ENCODE measurements at places on chromosomes 16 and 17.

DNA sequence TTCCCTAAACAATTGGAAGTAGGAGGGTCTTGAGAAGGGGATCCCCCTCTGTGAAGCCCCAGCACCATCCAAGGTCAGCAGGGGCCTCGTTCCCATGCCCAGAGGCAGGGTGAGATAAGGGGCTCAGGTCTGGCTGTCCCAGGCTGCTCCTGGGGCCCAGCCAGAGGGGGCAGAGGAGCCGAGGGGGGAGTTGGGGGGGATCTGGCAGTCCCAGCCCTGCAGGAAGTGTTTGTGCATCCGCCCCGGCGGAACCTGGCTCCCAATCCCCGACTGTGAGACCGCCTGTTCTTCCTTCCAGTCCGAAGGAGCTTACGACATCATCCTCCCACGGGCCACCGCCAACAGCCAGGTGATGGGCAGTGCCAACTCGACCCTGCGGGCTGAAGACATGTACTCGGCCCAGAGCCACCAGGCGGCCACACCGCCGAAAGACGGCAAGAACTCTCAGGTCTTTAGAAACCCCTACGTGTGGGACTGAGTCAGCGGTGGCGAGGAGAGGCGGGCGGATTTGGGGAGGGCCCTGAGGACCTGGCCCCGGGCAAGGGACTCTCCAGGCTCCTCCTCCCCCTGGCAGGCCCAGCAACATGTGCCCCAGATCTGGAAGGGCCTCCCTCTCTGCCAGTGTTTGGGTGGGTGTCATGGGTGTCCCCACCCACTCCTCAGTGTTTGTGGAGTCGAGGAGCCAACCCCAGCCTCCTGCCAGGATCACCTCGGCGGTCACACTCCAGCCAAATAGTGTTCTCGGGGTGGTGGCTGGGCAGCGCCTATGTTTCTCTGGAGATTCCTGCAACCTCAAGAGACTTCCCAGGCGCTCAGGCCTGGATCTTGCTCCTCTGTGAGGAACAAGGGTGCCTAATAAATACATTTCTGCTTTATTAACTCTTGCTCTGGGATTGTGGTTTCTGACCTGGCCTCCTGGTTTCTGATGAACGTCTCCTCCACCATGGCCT lies 14.9 kb downstream of the GPRC5C start:
- DNase-seq, result no peak

DNA sequence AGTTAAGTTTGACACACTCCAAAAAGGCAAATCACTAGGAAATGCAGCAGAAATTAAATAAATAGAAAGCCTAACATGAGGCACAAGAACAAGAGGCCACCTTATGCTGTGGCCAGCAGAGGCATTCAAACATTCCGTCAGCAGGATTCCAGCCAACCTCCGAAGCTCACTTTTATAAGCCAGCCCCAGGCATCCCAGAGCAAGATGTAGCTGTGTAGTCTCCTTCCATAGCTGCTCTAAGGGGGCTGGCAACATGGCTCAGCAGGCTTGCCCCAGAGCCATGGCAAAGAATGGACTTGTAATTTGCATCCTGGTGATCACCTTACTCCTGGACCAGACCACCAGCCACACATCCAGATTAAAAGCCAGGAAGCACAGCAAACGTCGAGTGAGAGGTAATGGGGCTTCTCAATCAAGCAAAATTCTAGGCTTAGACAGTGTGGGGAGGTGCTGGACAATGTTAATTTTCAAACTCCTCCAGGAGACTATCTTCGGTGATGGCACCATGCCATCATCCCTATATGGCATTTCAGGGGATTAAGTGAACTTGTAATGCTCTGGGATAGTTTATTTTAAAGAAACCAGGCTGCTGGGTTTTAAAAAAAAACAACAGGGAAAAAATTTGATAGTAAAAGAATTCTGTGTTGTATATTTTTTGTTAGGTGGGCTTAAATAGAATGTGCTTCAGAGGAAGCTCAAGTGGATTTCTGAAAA lies at the start of gene CLEC3A:
Gene CLEC3A, plus strand, starts transcription at position 202 of the 714 bp plus-strand sequence. Its CDS starts 79 bp downstream, at position 281.
- no peak for DNase-seq

DNA sequence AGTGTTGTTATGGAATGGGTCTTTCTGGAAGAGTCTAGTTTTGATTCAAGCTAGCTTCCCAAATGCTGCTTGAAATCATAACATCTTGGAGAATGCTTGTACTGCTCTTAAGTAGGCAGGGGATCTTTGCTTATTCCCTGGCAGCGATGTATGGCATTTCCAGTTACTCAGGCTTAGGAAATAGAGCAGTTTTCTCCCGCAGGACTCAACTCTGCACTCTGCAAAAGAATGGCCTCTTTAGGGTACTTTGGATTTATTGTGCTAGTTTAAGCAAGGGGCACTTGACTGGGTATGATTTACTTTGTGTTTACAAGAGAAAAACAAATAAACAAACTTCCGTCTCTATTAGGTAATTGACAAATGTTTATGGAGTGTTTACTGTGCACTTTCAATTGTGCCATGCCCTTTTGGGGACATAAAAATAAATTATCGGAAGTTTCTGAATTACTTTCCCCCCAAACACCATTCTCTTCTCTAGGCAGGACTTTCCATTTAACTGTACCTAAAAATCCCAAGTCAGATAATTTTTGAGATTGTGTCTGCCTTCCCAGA lies 164.0 kb downstream of the MAP2K6 start:
- no peak for DNase-seq

DNA sequence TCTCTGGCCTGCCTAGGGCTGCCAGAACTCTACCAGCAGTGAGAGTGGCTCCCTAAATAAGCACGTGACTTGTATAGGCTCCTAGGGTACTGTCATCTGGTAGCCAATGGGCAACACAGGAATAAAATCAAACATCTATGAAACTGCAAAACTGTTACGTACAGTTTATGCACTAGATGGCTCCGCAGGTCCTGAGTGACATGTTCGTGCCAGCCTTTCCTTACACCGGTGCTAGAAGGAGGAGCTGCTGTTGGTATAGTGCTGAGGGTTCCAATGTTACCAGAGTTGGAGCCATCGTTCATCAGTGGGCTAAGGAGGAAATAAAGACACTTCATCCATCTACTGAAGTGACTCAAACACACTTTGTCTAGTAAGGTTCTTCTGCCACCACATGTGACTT lies 63.2 kb upstream of the TRAP1 start:
- DNase-seq, result no peak

- no peak for DNase-seq
Measured at GRCh38 chr17:45950888-45951287, 48.2 kb upstream of the STH start.

DNA sequence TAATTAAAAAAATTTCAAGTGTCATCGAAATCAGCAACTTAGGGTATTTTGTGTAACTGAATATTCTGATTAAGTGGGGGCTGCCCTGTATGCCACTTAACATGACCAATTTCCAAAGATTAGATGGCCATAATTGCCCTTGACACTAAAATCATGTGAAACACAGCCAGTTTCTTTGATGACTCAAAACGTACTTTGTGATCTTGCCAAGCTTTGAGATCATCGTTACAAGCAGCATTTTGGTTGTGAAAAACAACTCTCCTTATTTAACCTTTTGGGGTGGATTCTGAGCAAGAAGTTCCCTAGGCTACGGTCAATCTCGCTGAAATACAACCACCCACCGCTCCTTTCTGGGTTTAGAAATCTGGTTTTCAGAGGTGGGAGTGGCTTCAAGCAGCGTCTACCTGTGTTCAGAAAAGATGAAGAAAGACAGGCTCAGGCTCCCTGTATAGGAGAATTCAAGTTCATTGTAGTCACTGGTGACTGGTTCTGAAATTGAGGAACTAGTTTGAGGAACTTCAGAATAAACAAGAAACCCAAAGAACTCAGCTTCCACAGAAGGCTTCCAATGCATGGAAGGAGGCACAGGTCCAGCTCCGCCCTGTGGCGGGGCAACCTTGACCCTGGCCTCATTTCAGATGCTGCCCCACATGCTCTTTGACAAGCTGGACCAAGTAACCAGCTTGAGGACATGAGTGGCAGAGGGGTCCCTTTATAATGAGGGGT lies 9.4 kb downstream of the MAP3K14 start:
- no peak for DNase-seq

DNA sequence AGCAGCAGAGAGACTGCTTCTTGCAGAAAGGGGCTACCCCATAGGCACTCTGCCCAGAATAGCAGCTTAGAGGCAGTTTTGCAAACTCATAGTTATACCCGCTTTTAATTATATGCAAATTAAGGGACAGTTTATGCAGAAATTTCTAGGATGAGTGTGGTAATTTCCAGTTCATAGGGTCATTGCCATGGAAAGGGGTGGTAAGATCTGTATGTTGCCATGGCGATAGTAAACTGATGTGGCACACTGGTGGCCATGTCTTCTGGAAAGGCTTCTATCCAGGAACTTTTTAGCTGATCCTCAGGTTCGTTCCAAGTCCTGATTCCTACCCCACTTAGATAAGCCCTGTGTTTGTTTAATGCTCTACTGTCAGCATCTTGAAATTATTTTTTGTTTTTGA lies 6.2 kb downstream of the STXBP4 start:
- DNase-seq, result no peak

- no peak for DNase-seq
Measured at GRCh38 chr17:74055508-74056160, 147.8 kb upstream of the RPL38 start.

- DNase-seq, result no peak
Measured at GRCh38 chr16:84823926-84824325, 4.1 kb downstream of the CRISPLD2 start.
